ENCODE measurements at places on chromosomes 6 and 20.

- no peak for DNase-seq
These were observed 57.2 kb downstream of the GFRA4 start for GRCh38 chr20:3606021-3606420.

DNA sequence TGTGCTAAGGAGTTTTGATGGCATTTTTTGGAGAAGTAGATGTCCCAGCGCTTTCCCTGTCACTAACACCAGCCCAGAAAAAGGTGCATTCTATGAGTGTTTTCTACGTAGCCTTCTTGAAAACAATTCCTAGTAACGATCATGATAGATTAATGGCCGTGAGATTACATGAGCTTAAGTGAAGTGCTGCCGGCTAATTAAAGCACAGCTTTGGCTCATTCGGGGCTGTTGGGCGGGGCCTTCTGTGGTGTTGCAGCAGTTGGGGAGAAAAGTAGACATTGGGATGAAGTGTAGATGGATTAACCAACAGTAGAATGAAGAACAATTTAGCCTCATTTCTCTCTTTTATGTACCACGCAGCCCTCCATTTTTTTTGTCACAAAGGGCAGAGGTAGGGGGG is 20.8 kb upstream of the TRAF3IP2 start:
- DNase-seq: no peak

DNA sequence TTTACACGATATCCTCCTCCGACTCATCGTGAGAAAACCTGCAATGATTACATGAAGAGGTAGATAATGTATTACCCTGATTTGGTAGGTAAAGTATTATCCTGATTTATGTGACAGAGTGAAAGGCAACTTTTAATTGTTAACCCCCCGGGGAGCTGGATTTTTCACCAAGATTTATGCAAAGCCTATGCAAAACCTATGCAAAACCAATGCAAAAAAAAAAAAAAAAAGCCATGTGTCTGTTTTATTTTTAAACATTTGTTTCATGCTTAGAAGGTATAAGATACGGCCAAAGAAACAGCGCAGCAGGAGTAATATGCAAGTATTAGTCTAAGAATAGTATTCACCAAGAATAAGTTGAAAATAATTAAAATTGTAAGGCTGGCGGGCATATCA is 109.9 kb downstream of the IPCEF1 start:
- no peak for DNase-seq

GRCh38 chr20:41145821-41146620 is 8.7 kb downstream of the PLCG1 start:
- no peak for DNase-seq

- no peak for DNase-seq
These were observed 468.5 kb downstream of the KIF16B start for GRCh38 chr20:16104783-16105182.

Data from COR-L47 (cell line).